ENCODE measurements at places on chromosomes 7 and 10.
A peak's percentile ranks its signal among the peaks of the same experiment; 100 is the strongest.

- peak; percentile 25 for DNase-seq
These were observed 46.2 kb upstream of the PLCE1 start for GRCh38 chr10:93947524-93947923.

- no peak for DNase-seq
These were observed 6.3 kb downstream of the IQCE start for GRCh38 chr7:2564970-2565540.

GRCh38 chr10:1249142-1249920, 193.1 kb downstream of the WDR37 start:
- no peak for DNase-seq

DNA sequence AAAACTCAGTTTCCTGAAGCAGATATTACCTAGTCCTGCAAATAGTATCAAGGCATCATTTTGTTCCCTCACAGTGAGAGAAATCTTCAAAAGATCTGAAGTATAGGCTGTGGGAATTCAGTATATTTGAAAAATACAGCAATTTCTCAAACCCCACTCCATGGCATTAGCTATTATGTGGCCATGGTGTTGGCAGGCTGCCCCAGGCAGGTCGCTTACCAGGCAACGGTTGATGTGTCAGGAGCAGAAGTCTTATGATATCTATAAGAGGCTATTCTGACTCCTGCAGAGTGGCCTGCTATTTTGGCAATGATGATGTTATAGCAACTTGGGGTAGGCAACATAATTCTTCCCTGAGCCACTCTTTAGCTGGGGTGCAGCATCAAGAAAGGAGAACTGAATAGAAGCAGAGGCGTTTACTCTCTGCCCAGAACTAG, 187.9 kb downstream of the PLXDC2 start:
- DNase-seq: peak; percentile 39

GRCh38 chr10:88994019-88994418, 3.4 kb downstream of the FAS start:
- peak; percentile 43 for DNase-seq

DNA sequence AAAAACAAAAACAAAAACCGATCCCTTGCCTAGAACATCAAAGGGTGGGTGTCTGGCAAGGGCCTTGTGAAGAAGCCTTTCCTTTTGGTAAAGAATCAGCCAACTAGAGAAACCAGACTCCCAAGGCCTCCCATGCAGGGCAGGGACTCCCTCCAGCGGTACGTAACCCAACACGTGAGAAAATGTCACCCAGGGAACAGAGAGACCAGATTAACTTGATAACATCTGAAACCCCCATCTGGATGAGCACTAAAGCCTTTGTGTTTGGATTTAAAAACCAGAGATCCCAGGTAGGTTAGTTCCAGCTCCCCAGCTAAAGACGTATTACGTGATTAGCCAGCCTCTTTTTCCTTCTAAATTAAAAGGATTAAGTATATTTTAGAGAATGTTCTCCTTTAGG, 3.0 kb upstream of the HABP2 start:
- no peak for DNase-seq

GRCh38 chr7:51275532-51275931, 41.1 kb downstream of the COBL start:
- no peak for DNase-seq

DNA sequence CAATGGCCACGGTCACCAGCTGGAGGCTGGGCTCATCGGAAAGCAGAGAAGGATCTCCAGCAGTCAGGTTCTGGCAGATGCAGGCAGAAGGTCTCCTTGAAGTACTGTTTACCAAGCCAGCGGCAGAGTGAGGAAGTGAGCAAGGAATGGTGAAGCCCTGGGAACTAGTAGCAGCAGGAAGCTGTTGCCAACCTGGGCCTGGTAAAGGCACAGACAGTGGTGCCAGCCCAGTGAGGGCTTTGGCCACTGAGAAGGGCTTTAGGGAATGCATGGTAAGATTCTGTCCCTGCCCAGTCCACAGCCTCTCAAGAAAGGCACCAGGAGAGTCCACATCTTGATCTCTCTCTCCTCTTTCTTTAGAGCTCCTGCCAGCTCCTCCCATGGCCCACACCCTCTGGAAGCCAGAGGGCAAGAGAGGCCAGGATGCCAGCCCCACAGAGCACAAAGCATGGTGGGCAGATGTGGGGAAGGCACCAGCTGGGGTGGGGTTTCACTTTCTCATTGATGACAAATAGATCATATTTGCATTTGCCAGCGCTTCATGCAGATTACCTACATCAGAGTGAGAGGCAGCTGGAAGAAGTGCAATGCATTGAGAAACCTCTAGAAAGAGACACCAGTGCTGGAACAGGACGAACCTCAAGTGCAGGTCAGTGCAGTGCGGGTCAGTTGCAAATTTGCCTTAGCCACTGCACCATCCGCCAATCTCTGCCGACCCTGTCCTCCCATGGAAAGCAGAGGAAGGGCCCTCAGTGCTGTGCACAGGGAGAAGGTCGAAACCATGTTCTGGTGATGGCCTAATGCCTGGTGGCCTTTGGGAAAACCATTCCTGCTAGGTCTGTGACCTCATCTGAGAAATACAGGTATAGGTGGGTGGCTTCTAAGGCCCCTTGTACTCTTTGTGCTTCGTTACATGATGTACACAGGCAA, 667.8 kb upstream of the MKI67 start:
- DNase-seq: no peak

DNA sequence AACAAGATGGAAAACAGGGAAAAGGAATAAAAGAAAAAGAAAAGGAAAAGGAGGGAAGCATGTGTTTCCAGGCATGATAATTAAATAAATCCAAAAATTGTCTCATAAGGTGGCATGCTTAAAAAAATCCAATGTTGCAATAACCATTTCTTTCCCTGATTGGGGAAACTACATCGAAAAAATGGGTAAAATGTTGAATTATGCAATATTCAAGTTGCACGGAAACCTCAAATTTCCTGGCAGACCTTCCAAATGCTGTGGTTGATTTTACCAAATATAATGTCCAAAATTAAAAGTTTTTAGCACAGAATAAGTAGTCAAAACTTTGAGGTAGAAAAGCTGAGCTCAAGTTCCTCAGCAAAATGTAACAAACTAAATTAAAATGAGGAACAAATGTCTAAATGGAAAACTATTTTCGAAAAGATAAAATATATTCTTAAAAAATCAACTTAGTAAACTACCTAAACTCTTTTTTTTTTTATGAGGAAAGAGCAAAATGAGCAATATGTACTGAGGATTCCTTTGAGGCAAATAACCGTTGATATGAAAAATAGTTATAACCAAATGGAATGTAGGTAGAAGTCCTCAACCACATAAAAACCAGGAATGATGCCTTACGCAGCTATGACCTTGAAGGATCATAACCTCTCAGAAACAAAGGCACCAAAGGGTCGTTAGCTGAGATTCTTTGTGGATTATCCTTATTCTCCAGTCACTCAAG, 52.6 kb downstream of the MACC1 start:
- peak; percentile 94 for DNase-seq

- DNase-seq: no peak
These were observed 2.8 kb upstream of the CUL1 start for GRCh38 chr7:148695953-148696352.

GRCh38 chr10:103893817-103894216, 24.2 kb downstream of the STN1 start:
- DNase-seq: no peak

DNA sequence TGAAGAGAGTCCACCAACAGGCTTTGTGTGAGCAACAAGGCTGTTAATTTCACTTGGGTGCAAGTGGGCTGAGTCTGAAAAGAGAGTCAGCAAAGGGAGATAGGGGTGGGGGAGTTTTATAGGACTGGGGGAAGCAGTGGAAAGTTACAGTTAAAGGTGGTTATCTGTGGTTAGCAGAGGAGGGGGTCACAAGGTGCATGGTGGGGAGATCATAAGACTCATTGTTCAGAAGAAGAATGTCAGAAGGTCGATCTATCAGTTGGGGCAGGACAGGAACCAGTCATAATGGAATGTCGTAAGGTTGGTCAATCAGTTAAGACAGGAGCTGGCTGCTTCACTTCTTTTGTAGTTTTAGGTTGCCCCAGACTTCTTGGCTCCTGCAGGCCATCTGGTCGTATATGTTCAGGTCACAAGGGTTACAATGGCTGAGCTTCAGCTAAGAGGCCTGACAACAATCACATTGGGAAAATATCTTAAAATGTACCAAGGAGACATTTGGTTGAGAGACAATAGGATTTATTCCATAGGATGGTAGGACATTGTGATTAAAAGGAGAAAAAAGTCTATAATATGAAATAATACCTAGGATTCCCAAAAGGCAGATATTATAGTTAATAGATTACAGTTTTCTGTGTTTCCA, 356.4 kb downstream of the ANKRD7 start:
- DNase-seq: no peak

DNA sequence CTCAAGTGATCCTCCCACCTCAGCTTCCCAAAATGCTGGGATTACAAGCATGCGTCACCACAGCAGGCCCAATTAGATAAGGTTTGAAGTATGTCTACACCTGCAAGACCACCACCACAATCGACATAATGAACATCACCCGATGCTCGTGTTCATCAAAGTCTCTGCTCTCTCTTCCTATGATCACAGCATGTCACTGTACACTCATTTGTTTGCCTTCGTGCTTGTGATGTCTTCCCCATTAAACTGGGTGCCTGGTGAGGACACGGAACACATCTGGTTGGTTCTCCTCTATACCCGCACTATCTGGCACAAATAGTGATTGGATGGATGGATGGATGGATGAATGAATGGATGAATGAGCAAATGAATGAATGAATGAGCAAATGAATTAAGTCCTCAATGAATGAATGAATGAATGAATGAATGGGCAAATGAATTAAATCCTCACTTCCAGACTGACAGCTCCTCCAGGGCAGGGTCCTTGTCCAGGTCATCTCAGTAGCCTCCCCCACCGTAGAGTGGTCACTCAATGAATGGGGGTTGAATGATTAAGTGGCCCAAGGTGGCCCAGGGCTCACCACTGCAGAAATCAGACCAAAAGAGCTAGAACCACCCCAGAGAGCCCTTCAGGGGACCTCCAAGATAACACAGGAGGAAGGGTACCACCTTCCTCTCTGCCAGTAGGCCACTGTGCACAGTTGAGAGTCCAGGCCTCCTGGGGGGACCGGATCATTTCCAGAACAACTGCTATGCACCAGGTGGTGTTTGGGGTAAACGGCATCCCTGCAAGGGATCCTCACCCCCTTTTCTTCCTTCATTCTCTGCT, 101.9 kb upstream of the TNRC18 start:
- peak; percentile 58 for DNase-seq

- no peak for DNase-seq
These were observed 6.7 kb upstream of the CYREN start for GRCh38 chr7:135177028-135177696.

DNA sequence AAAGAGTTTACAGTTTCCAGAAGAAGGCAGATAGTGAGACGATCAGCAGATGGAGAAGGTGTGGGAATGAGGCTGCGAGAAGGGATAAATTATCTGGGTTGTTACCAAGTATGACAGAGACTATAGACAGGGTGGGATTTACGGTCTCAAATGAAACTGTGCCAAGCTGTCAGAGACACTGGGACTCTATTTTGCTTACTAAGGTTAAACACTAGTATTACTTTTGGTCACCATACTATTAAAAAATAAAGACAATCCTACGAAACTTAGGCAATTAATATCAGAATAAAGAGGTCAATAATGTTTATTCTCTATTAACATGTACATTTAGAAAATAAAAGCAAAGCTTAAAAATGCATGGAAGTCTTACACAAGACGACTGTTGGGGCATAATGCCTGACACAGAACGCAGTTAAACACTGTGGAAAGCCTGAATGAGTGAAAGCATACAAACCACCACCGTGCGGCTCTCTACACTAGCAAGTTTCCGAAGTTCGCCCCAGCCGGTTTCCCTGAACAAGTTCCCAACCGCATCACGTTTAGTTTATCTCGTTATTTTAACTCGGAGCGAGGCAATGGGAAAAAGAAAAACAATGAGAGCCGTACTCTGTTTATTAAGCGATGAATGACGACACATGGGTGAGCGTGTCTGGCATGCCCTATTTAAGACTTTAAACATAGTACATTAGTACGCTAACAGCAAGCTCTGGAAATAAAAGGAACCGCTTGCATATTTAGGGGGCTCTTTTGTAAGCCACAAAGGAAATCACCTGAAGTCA, 909 bp upstream of the CC2D2B start:
- DNase-seq: peak; percentile 69

DNA sequence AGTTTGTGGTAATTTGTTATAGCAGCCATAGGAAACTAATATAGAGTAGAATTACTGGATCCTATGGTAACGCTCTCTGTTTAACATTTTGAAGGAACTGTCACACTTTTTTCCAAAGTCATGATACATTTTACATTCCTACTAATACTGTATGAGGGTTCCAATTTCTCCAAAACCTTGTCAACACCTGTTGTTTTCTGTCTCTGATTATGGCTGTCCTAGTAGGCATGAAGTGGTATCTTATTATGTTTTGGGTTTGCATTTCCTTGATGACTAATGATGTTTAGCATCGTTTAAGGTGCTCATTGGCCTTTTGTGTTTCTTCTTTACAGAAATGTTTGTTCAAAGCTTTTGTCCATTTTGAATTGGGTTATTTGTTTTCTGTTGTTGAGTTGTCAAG, 69.6 kb downstream of the VPS50 start:
- no peak for DNase-seq

GRCh38 chr7:44104860-44105771, 971 bp downstream of the AEBP1 start:
- peak; percentile 76 for DNase-seq

- DNase-seq: no peak
These were observed 31.7 kb downstream of the LHPP start for GRCh38 chr10:124493214-124493882.

GRCh38 chr10:50857579-50857978, 27.8 kb downstream of the A1CF start:
- no peak for DNase-seq

- DNase-seq: no peak
These were observed 9.4 kb downstream of the HDAC9 start for GRCh38 chr7:18504965-18505364.

DNA sequence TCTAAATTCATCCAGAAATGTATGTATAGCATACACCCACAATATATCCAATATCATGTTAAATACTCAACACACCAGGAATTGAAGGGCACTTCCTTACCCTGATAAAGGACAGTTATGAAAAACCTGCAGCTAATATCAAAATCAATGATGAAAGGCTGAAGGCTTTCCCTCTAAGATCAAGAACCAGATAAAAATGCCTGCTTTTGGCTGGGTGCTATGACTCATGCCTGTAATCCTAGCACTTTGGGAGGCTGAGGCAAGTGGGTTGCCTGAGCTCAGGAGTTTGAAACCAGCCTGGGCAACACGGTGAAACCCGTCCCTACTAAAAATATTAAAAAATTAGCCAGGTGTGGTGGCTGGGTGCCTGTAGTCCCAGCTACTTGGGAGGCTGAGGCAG, 21.6 kb upstream of the UPP1 start:
- DNase-seq: no peak

DNA sequence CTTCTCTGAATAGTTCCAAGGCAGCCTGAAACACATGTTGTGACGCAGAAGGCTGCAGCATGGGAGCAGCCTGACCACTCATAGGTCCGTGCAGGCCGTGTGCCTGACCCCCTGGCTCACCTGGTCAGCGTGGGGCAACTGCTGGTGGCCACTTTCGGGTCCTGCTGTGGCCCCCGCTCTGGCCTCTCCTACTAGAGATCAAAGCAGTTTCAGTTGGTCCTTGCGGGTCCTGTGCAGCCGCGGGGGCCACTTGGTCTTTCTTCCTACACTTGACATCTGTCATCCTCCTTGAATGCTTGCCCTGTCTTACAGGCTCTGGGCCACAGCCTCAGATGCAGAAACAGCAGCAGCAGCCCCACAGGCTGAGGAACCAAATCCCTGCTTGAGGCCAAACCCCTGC, 320.8 kb upstream of the ZNF32 start:
- DNase-seq: no peak

Data from fibroblast of the aortic adventitia (primary cell).